ENCODE measurements at places on chromosomes 11 and 22. TPM values are rescaled to one million over a fixed set of nuclear protein-coding genes. Genes with fewer than 3 reads are reported as not detected.
A peak's percentile ranks its signal among the peaks of the same experiment; 100 is the strongest.

DNA sequence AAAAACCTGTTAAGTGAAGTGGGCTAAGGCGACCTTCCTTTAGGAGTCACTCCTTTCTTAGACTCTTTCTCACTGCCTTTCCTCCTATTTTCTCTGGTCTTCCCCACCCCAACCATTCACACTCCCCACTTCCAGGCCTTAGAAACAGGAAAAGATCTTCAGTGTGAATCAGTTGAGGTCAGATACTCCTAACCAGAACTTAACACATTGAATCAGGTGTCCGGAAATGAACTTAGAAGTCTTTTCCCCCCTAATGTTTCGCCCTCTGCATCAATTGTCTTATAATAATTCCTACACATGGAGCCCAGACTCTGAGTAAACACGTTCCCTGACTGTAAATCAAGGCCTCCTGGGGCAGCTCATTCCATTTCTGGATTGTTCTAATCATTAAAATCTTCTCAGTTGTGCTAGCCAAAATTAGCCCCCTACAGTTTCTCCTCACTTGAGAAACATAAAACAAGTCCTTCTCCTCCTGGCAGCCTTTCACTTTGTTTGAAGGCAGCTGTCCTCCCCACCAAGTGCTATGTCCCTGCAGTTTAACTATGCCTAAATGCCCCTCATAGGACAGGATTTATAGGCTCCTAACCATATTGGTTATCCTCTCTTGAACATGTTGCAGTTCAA, 32.7 kb upstream of the USP47 start:
- no peak for DNase-seq

The RAG2 gene
- not detected for total RNA-seq

GRCh38 chr11:46105926-46106325, 15.3 kb downstream of the PHF21A start:
- no peak for DNase-seq

- no peak for DNase-seq
These were observed 61.3 kb upstream of the DBX1 start for GRCh38 chr11:20221566-20221965.

- peak; percentile 11 for DNase-seq
These were observed 111.7 kb downstream of the MYO18B start for GRCh38 chr22:25853501-25854284.

DNA sequence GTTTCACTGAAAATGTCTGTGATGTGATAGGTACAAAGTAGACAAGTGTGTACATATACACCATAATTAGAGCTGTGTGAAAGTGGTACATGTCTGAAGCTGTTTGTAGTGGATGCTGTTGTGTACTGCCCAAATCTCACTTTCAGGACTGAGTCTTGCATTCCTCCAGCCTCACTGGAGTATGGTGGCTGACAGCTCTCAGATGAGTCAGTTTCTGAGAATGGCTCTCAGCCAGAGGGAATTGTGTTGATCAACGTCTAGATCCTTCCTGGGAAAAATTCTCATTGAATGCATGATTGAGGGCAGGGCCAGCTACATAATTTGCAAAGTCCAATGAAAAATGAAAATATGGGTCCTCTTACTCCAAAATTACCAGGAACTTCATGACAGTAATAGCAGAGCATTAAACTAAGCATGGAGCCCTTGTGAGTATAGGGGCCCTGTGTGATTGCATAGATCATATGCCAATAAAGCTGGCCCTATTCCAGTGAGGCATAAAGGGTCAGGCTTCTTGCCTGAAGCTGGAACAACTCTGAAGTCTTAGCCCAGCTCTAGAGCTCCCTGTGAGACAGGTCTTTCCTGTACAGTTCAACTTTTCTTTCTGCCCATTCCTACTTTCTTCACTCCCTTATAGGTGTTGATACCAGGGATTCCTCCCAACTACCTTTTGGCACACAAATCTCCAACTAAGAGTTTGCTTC, 10.8 kb upstream of the CYP2R1 start:
- DNase-seq, result no peak

The LRRC56 gene
- total RNA-seq, result 4.3 TPM

DNA sequence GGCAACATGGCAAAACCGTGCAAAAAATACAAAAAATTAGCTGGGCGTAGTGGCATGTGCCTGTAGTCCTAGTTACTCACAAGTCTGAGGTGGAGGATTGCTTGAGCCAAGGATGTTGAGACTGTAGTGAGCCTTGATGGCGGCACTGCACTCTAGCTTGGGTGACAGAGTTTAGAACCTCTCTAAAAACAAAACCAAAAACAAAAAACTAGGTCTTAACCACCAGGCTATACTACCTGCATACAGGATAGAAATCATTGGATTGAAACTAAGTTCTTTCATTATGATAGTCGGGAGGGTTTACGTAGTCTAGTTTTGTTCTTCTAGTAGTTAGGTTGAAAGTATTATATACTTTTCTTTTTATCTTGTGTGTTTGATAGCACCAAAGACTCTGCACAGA, 5.8 kb downstream of the RNF214 start:
- DNase-seq, result no peak

The SLC35E4 gene
- 5.0 TPM for total RNA-seq

GRCh38 chr11:86460461-86461385, 86.0 kb downstream of the CCDC81 start:
- DNase-seq, result no peak

The B3GAT1 gene
- total RNA-seq, result 29.5 TPM

- no peak for DNase-seq
These were observed 652.3 kb downstream of the ETS1 start for GRCh38 chr11:127935081-127935480.

The PMM1 gene
- total RNA-seq, result 19.0 TPM

DNA sequence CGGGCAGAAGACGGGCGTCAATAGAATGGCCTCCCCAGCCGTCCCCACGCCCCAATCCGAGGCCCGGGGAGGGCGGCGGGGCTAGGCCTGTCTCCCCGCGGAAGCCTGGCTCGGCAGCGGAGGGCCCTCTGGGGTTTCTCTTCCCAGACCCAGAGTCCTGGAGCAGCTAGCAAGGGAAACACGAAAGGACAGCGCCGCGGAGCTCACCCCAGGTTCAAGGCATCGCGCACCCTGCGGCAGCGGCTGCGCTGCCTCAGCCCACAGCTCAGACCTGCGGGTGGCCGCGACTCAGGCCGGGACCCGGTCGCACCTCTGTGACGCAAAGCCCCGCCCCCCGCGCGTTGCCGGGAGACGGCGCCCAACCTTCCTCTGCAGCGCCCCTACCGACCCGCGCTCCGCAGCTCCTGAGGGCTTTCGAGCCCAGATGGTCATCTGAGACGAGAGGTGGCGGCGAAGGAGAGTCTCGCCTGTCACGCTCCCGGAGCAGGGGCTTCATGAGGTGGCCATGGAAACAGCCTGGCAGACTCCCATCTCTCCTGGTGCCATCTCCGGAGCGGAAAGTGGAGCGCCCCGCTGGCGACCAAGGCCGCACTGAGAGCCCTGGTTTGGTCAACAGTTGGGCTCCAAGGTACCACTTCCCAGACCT, at the start of gene RNF141:
Gene RNF141, minus strand, starts transcription at position 273 of the 646 bp plus-strand sequence. CDS start 7,029 bp downstream, outside the sequence.
- DNase-seq, result peak; percentile 99

GRCh38 chr11:1199751-1200610, 22.9 kb upstream of the MUC5B start:
- peak; percentile 45 for DNase-seq

DNA sequence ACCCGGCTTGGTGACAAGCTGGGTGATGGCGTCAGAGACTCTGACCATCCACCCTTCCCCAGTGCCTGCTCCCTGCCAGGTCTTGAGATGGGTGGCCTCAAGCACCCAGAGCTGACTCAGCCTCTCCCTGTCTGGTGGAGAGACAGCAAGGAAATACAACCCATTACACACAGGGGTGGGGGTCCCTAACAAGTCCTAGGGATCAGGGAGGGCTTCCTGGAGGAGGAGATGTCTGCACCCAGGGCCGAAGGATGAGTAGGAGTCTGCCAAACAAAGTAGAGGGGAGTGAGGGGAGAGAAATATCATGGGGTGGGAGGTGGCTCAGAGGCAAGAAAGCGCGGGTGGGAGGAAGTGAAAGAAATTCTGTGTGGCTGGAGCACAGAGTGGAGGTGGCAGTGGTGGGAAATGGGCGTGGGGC, 6.8 kb downstream of the MAFF start:
- DNase-seq, result no peak

- DNase-seq, result no peak
These were observed 318.3 kb downstream of the MN1 start for GRCh38 chr22:27483095-27483785.

The C11orf24 gene
- 37.3 TPM for total RNA-seq

GRCh38 chr11:118151431-118151830, 1.2 kb downstream of the SCN4B start:
- no peak for DNase-seq

DNA sequence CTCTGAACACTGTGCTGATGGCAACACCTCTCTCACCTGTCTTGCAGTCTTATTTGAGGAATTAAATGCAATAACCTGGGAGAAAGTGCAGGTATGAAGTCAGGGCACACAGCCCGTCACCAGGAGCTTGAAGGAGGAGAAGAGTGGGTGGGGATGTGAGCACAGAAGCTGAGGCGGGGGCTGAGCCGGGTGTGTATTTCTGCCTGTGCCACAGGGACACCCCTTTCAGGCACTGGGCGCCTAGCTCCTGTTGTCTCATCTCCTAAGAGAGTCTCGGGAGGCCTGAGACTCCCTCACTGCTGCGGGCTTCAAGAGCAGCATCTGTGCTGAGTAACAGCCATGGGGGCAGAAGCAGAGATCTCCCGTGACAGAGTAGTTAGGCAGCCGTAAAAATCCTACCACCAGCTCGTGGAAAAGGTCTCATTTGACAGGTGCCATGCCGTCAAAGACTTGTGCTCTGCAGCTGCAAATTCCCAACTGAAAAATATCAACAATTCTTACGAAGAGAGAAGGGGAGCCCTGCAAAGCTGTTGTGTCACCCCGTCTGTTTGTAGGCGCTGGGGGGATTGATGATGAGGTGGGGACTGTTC, 26.8 kb downstream of the PARVB start:
- DNase-seq, result no peak
